ENCODE measurements at places on chromosomes 2 and 18.

- H3K27me3 ChIP-seq, result no peaks in the 10 kb centered on the region
- H3K4me3 ChIP-seq, result no peak overlapping the region
Measured at GRCh38 chr2:138943470-138943869, 163.3 kb upstream of the NXPH2 start.

DNA sequence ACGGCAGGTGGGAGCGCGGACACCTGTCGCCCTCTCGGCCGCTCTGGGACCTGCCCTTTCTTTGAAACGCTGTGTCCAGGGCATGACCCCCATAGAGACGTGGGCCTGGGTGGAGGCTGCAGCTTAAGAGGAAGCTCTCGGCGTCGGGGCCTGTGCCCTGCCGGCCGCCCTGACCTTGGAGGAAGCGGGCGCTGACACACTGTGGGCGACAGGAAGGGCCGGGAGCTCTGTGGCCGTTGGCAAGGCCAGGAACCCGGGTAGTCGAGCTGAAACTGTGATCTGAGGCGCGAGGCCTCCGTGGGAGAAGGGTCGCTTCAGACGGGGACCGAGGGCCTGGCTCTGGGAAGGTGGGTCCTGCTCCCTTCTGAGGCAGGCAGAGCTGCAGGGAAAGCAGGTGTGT, 28.2 kb downstream of the KCNG2 start:
- no peaks in the 10 kb centered on the region for H3K4me1 ChIP-seq
- no peak for DNase-seq
- no peaks in the 10 kb centered on the region for H3K36me3 ChIP-seq
- no peak overlapping the region for H3K4me3 ChIP-seq

GRCh38 chr2:240213476-240214421, 73.3 kb upstream of the OTOS start:
- no peaks in the 10 kb centered on the region for H3K36me3 ChIP-seq
- DNase-seq, result no peak
- H3K27me3 ChIP-seq, result no peaks in the 10 kb centered on the region

DNA sequence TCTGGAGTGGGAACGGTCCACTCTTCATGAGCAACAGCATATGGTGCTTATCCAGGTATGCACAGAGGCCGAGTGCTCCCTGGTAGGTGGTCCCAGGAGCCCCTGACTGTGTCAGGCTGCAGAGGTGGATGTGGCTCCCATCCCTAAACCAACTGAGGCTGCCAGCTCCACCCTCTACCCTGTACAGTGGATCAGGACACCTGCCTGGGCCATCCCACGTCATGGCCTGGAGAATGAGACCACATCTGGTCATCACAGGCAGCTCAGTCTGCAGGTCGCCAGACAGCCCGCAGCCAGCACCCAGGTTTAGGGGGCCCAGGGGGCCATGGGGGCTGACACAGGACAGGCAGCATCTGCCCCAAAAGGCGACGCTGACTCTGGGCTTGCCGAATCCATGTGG, 100.3 kb upstream of the TMEM18 start:
- no peaks in the 10 kb centered on the region for H3K36me3 ChIP-seq
- no peak for DNase-seq
- H3K27me3 ChIP-seq, result no peaks in the 10 kb centered on the region
- H3K27ac ChIP-seq, result no peak overlapping the region
- H3K4me3 ChIP-seq, result no peak overlapping the region

DNA sequence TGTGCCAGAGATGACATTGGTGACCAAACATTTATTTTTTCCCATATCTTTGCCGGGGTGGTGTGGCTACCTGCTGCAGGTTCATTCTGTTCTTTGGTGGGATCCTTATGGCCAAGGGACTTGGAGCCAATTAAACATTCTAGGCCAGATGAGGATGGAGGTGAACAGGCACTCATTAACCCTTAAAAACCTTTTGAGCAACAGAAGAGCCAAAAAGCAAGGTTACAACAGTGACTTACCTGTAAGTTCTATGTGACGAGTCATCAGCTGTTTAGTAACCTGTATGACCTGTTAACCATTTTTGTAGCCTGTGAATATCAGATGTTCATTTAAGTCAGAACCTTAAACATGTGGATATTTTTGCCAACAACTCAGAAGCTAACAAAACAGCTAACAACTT, 105.6 kb downstream of the XRCC5 start:
- no peak for DNase-seq
- no peaks in the 10 kb centered on the region for H3K27me3 ChIP-seq
- H3K36me3 ChIP-seq, result no peaks in the 10 kb centered on the region
- no peak overlapping the region for H3K27ac ChIP-seq
- no peak overlapping the region for H3K4me3 ChIP-seq
